ENCODE measurements at places on chromosomes 13 and 19.

GRCh38 chr13:76860706-76861105, 25.5 kb downstream of the KCTD12 start:
- DNase-seq = no peak

GRCh38 chr13:88752041-88752440, 1080.9 kb downstream of the SLITRK5 start:
- no peak for DNase-seq

- no peak for DNase-seq
Observed at GRCh38 chr13:25660996-25661395, 289.2 kb downstream of the ATP8A2 start.

GRCh38 chr13:67769987-67770341, 539.8 kb upstream of the PCDH9 start:
- DNase-seq = no peak

DNA sequence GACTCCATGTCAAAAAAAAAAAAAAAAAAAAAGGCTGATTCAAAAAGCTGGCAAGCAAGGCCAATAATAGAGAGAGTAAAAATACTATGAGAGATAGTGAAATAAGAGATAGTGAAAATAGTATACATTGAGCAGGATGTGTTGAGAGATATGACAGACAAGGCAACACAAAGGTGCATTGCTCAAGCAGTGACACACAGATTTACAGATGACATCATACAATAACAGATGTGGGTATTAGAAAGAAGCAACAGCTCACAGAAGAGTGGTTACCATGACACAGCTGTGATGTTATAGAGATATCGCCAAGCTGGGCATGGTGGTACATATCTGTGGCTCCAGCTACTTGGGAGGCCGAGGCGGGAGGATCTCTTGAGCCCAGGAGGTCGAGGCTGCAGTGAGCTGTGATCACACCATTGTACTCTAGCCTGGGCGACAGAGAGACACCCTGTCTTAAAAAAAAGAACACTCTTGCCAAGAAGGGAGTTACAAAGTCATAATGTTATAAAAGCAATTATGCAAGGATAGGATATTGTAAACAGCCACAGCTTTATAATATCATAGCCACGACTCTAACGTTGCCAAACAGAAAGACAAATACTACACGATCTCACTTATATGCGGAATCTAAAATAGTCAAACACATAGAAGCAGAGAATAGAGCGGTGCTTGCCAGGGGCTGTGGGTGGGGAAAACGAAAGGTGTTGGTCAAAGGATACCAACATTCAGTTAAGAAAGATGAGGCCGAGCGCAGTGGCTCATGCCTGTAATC, 10.3 kb downstream of the TNFSF9 start:
- DNase-seq = no peak

- no peak for DNase-seq
Observed at GRCh38 chr13:25489238-25489637, 117.5 kb downstream of the ATP8A2 start.

DNA sequence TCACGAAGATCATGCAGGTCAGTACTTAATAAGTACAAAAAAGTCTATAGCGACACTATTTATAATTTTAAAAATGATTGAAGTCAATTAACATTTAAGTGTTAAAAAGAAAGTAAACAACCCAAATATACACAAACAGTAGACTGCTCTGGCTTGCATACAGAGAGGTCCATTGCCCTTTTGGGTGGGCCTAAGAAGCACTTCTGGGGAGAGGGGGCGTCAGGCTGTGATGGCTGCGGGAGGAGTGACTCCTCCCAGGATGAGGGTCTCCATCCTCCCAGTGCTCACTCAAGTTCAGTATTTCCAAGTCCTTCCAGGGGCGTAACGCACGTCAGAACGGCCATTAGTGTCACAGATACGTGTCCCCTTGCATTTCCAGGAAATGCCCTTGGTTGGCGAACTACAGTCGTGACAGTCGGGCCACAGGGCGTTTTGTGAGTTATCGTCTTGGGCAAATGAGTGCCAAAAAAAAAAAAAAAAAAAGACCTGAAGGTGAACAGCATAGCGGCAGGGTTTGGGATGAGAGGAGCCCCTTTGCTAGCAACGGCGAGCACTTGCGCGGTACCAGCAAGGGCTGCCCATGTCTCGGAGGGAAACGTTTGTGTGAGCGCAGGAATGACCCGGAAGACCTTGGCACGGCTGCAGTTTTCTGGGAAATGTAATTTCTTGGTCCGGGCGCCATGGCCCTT, at the start of gene SCGB2B2:
SCGB2B2 (minus strand) TSS at position 463 of the 689 bp plus-strand sequence. CDS start 82,596 bp downstream, outside the sequence.
- no peak for DNase-seq

DNA sequence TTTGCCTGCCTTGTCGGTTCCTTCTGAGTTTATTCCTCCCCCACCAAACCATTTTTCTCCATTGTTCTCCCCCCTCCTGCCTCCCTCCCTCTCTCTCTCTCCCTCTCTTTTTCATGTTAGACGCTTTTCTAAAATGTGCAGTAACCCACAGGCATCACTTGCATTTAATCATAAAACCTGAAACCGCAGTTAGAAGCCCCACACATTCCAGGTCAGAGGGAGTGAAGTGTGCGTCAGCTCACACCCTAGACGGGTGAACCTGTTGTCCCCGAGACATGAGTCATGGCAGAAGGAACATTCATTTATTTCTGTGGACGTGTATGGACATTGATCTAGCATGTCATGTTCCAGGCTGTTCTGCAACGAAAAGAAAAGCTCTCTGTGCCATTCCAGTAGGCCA, 19.9 kb downstream of the ONECUT3 start:
- DNase-seq = no peak

- DNase-seq = no peak
Observed at GRCh38 chr13:41313659-41314197, 2.7 kb downstream of the NAA16 start.

- DNase-seq = no peak
Observed at GRCh38 chr13:112165712-112166111, 98.8 kb downstream of the SOX1 start.

DNA sequence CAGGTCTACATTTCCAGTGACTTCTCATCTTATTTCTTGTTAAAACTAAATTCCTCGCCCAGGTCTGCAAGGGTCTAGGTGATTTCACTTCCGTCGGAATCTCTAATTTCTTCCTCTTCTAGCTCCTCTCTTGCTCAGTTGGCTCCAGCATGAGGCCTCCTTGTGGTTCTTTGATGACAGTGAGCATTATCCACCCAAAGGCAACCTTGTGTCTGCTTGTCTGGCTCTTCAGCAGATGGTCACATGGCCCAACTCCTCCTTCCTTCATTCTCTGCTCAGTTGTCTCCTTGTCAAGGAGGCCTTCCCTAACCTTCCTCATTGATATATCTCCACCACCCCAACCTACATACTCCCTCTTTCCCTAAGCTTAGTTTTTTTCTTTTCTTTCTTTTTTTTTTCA, 1391.4 kb downstream of the EFNB2 start:
- DNase-seq = no peak

DNA sequence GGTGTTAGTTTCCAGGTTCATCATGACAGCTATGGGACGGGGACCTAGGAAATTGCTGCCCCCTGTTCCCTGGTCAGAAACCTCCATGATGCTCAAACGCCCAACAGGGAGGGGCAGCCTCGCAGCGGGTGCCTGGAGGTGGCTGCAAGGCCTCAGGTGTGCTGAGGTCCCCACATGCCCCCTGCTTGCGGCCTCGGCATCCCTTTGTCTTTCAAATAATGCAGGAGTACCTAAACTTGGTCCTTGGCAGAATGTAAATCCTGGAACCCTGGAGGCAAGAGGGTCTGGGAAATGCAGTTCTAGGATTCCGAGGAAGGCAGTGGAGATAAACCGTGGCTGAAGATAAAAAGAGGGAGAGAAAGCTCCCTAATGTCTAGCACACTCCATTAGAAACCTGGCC, 52.4 kb downstream of the SKA3 start:
- no peak for DNase-seq

GRCh38 chr19:16160943-16161560, 12.3 kb downstream of the CIB3 start:
- no peak for DNase-seq

- DNase-seq = no peak
Observed at GRCh38 chr19:38234615-38235014, 10.6 kb upstream of the DPF1 start.

GRCh38 chr19:1767464-1767933, 14.2 kb downstream of the ONECUT3 start:
- no peak for DNase-seq

DNA sequence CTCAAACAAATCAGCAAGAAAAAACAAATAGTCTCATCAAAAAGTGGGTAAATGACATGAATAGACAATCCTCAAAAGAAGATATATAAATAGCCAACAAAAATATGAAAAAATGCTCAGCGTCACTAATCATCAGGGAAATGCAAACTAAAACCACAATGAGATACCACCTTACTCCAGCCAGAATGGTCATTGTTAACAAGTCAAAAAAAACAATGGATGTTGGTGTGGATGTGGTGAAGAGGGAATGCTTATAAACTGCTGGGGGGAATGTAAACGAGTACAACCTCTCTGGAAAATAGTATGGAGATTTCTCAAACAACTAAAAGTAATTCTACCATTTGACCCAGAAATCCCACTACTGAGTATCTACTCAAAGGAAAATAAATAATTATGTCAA, 239.2 kb upstream of the RFC3 start:
- no peak for DNase-seq

DNA sequence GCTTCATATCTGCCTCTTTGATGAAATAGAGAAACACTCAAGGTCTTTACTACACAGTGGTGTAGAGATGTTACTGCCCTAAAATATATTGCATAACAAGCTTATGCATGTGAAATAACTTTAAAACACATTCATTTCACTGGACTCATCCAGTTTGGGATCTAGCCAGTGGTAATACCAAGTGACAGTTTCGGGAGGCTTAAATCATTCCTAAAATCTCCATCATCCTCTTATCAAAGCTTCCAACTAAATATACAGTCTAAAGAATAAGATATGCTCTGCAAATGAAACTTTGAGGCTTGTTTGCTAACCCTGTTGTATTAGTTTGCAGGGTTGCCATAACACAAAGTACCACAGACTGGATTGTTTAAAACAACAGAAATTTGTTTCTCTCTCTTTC, 52.8 kb downstream of the THSD1 start:
- no peak for DNase-seq

DNA sequence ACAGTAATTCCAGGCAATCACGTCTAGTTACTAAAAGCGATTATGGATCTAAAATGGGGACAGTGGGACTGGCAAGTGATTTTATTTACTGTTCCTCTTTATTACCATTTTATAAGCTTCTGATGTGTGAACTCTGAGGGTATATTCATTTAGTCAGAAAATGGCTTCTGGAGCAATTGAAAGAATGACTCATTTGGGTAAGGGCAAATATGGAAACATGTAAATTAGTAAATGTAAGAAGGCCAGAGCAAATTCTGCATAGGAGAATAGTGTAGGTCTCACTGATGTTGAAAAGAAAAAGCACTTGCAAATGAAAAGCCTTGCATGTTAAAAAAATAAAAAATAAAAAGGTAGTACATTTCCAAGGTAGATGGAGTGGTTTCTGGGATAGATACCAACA, 262.2 kb downstream of the KLF5 start:
- no peak for DNase-seq

GRCh38 chr13:72565893-72566292, 161.5 kb downstream of the MZT1 start:
- DNase-seq = no peak

DNA sequence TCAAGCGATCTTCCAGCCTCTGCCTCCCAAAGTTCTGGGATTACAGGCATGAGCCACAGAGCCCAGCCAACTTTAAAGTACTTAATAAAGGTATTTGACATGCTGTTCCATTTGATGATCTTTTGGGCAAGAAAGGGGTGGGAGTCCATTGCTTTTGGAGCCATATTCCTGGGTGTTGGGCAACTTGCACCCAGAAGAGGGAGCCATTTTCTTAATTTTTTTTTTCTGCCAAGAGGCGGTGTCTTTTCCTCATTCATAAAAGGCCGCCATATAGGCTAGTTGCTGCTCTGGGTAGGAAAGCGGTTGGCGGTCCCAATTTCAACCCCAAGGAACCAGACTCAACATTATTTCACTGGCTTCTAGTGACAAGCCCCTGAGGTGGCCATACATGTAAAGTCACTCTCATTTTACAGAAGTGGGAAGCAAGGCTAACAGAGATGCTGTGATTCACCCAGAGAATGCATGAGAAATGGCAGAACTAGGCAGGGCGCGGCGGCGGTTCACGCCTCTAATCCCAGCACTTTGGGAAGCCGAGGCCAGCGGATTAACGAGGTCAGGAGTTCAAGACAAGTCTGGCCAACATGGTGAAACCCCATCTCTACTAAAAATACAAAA, 139.6 kb downstream of the CACNA1A start:
- DNase-seq = no peak

DNA sequence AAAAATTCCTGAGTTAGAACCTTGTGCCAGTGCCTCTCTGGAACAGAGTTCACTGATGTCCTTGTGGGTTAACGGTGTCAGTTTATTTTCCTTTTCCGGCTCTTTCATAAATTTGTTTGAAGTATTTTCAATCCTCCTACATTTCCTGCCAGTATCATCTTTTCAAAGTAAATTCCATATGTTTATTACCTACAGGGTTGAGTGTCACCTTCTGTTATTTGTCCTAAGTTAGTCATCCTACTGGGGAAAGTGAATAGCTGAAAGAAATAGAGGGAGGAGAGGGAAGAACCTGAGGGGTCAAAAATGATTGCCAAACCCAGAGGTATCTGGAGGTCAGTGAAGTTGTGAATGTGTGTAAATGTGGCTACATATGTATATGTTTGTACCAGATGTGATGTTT, 181.2 kb downstream of the DNAJC15 start:
- DNase-seq = no peak

DNA sequence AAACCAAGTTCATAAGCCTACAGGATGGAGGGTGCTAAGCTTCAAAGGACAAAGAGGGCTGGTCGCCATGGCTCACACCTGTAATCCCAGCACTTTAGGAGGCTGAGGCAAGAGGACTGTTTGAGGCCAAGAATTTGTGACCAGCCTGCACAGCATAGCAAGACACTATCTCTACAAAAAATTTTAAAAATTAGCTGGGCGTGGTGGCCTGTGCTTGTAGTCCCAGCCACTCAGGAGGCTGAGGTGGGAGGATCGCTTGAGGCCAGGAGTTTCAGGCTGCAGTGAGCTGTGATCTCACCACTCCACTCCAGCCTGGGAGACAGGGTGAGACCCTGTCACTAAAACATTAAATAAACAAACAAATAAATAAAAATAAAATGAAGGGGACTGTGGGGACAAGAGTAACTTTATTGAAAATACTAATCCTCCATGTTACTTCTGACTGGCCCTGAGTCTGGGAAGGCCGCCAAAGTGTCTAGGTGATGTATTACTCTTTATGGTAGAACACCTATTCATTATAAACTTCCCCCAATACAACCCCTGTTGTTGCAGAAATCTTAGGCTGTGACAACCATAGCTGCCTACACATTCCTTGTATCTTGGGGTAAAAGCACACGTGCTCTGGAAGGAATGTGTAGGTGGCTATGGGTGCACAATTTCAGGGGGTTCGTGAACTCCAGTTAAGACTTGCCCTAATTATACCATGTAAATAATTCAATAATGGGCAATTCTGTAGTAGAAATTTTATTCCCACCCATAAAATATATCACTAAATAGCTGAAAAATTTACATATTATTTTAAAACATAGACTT, 14.6 kb upstream of the URAD start:
- DNase-seq = no peak

DNA sequence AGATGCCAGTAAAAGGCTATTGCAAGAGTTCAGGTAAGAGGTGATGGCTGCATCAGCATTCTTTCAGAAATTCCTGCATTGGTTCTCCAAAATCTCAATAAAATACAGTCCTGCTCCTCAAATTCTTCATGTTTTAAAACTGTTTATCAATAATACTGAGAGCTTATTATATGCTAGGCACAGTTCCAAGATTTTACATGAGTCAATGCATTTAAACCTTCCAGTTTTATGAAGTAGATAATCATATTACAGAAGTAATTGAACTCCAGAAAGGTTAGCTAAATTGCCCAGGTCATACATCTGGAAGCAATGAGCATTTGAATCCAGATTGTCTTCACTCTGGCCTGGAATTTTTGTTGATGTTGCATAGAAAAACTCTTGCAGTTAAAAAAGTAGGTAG, 282.9 kb upstream of the SLITRK6 start:
- DNase-seq = no peak

Measured in NCI-H2081 treated with DMSO at 0.1 percent for 48 hours (cell line).